Head of caudate nucleus (tissue), 42 donors: ENCODE measurements at places on chromosomes 13 and 19.
A peak's percentile ranks its signal among the peaks of the same experiment; 100 is the strongest.

DNA sequence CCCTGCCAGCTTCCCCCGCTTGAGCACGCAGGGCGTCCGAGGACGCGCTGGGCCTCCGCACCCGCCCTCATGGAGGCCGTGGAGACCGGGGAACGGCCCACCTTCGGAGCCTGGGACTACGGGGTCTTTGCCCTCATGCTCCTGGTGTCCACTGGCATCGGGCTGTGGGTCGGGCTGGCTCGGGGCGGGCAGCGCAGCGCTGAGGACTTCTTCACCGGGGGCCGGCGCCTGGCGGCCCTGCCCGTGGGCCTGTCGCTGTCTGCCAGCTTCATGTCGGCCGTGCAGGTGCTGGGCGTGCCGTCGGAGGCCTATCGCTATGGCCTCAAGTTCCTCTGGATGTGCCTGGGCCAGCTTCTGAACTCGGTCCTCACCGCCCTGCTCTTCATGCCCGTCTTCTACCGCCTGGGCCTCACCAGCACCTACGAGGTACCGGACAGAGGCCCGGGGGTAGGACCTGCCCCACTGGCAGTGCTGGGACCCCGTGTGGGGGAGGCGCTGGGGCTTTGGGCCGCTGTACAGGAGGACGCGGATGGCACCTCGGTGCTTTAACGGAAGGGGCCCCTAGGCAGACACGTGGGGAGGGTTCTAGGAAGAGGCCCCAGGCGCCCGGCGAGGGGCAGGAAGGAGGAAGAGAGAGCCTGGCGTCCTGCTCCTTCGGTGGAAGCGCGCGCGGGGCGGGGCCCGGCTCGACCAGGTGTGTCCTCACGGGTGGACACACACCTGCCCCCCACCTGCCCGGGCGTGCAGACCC is 681 bp downstream of the SLC5A5 start:
- DNase-seq = no peak

- no peak for DNase-seq
Measured at GRCh38 chr13:72186730-72187422, 319.9 kb upstream of the DACH1 start.

GRCh38 chr13:102793611-102794355 is 5.0 kb downstream of the POGLUT2 start:
- no peak for DNase-seq

- no peak for DNase-seq
Measured at GRCh38 chr19:489418-490196, 6.7 kb upstream of the MADCAM1 start.

GRCh38 chr19:41928221-41928683 is at the start of gene ERFL:
Gene ERFL, minus strand, starts transcription at chr19:41928449. Its CDS starts 15,530 bp downstream, at chr19:41912919.
- no peak for DNase-seq

DNA sequence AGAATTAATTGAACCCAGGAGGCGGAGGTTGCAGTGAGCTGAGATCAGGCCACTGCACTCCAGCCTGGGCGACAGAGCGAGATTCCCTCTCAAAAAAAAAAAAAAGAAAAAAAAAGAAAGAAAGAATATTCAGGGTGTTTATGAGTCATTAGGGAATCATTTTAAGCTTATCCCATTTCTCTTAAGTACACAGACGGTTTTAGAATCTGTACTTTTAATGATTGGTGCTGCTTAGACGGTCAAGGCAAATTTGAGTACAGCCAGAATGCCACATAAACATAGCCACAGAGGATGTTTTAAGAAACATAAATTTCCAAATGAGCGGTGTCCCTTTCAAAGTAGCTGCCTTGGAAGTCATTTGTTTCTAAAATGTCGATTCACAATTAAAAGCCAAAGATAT is 2.6 kb downstream of the SPRYD7 start:
- no peak for DNase-seq

DNA sequence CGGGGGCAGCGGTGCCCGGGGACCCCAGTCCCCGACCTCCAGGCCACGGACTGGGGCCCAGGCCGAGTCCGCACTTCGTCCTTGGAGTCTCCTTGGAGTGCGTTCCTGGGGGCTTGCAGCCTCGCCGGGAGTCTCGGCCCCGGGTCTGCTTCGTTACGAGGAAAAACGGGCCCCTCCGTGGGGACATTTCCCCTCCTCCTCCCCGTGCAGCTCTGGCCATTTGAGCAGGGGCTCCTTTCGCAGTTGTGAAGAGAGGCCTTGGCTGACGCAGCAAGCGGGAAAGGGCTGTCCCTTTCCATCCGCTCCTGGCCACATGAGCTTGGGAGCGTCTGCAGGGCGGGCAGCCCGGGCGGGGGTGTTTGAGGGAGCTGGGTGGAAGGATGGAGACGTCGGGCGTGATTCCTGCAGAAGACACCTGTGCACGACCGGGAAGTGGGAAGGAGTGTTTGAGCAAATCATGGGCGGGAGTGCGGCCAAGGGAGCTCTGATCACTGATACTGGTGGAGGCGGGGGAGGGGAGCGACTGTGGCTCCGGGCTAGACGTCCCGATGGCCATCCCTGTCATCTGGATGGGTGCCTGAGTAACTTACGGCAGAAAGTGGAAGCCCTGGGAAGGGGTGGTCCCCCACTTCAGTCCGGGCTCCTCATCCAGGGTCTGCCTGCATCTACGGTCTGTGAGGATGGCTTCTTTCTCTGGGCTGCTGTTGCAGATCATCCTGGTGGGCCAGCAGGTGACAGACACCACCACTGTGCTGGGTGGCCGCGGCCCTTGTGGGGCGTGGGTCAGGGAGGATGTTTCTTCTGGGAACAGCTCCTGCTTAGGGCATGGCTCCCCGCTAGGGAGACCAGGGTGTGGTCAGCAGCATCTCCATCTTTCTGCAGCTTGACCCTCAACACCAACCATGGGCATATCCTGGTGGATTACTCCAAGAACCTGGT is 736 bp downstream of the GPI start:
- DNase-seq = peak; percentile 70

- peak; percentile 61 for DNase-seq
Measured at GRCh38 chr19:6216996-6217751, 62.6 kb downstream of the MLLT1 start.

- DNase-seq = no peak
Measured at GRCh38 chr13:32976912-32977311, 39.3 kb upstream of the KL start.

- DNase-seq = no peak
Measured at GRCh38 chr13:43994999-43995859, 115.5 kb downstream of the LACC1 start.

- DNase-seq = no peak
Measured at GRCh38 chr19:42088471-42089190, 12.7 kb downstream of the ZNF574 start.

GRCh38 chr19:1923319-1923718 is 17.7 kb upstream of the CSNK1G2 start:
- no peak for DNase-seq

DNA sequence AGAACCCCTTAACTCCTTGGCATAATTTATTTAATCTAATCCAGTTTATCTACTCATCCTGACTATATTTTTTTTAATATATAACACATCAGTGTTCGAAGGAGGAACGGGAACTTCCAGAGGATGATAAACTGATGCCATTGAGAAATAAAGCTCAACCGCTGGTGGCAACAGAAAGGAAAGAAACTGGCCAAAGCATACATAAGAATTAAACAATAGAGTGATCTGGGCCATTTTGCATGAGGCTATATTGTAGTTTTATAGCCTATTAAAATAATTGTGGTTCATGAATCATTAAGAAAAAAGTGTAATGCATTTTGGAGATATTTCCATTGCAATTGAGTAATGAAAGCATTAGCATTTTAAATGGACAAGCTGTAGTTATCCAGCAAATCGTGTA is 94.2 kb downstream of the FRY start:
- no peak for DNase-seq

DNA sequence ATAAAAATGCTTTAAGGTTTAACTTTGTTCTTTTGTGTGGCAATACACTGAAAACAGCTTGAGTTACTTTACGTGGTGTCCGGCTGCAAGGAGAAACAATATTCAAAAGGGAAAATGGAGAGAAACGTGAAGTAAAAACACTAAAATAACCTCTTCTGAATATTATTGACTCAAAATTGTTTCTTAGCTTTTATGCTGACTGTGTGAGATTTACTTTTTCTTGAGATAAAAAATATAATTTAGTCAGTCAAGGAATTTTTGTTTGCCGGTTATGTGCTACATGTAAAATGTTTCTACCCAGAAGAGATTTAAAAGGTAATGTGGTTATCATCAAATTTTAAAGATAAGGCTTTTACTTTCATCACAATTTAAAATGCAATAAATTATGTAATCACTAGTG is 200.6 kb upstream of the GPC6 start:
- no peak for DNase-seq

- no peak for DNase-seq
Measured at GRCh38 chr13:32878163-32878562, 138.1 kb upstream of the KL start.

GRCh38 chr19:29872224-29872731 is 60.5 kb downstream of the CCNE1 start:
- peak; percentile 7 for DNase-seq

GRCh38 chr19:27652796-27653195 is 1560.2 kb downstream of the UQCRFS1 start:
- no peak for DNase-seq

DNA sequence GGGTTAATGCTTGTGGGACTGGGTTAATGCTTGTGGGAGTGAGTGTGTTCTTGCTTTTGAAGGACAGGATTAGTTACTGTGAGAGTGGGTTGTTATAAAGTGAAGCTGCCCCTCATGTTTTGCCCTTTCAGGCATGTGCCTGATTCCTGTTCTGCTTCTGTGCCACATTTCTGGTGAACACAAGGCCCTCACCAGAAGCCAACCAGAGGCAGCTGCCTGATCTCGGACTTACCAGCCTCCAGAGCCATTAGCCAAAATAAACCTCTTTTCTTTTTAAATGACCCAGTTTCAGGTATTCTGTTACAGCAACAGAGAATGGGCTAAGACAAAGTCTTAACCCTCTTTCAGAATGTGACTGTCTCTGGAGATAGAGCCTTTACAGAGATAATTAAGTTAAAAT is 113.3 kb upstream of the TMTC4 start:
- no peak for DNase-seq

- DNase-seq = no peak
Measured at GRCh38 chr19:313988-314815, 23.0 kb upstream of the PLPP2 start.

- no peak for DNase-seq
Measured at GRCh38 chr19:14632286-14632685, 42.4 kb downstream of the ADGRE3 start.

DNA sequence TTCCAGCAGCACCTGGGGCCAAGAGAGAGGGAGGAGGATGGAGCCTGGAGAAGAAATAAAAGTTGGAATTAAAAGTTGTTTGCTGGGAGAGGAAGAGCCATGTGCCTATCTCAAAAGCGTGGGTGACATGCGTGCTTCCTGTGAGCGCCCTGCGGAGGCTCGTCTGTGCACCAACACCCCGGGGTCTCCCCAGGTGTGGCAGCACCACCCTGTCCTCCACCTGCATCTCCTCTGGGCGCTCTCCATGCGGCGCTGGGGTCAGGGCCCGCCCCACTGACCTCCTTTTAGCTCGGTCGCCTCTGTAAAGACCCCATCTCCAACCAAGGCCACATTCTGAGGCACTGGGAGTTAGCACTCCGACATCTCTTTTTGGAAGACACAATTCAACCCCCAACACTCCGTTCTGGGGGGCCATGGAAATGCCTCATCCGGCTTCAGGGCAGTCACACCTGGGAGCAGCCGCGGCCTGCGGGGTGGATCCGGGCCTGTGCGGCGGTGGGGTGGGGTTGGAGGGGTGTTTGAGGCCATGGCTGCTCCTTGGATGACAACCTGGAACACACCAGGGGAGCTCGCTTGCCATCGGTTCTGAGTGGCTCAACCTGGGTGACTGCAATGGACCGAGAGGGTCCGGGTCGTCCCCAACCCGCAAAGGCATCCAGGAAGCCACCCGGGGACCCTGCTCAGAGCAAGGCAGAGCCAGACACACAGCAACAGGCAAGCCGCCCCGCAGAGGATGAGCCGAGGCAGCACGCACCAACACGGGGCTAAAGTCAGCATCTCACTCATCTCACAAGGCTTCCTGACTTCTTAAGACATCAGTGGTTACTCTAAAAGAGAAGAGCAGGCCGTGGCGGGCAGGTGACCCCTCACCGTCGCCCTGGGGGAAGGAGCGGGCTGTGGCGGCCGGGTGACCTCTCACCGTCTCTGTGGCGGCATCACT is 79.4 kb upstream of the MCF2L start:
- no peak for DNase-seq

DNA sequence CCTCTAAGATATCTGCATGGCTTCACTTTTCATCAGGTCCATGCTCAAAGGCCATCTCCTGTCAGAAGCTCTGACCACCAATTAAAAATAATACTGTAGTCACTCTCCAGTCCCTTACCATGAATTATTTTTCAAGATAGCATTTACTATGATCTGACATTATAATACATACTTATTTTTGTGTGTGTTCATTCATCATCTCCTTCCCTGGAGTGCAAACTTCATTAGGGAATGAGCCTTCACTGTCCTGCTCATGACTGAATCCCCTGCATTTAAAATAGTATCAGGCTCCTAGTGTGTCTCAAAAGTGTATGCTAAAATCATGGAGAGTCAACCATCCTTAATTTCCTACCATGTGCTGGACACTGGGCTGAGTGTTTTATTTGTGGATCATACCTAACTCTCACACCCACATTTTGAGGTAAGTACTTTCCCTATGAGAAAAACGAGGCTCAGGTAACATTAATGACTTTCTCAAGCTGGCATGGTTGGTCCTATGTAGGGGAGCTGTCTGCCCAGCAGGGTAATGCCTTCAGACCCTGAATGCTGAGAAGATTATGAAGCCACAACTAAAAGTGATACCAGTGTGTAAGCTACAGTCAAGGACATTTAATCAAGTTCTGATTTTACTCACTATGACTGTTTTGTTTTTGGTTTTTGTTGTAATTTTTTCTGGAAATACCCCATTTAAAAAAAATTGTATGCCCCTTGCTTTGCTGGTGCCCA is 16.3 kb downstream of the PLA2G4C start:
- no peak for DNase-seq

DNA sequence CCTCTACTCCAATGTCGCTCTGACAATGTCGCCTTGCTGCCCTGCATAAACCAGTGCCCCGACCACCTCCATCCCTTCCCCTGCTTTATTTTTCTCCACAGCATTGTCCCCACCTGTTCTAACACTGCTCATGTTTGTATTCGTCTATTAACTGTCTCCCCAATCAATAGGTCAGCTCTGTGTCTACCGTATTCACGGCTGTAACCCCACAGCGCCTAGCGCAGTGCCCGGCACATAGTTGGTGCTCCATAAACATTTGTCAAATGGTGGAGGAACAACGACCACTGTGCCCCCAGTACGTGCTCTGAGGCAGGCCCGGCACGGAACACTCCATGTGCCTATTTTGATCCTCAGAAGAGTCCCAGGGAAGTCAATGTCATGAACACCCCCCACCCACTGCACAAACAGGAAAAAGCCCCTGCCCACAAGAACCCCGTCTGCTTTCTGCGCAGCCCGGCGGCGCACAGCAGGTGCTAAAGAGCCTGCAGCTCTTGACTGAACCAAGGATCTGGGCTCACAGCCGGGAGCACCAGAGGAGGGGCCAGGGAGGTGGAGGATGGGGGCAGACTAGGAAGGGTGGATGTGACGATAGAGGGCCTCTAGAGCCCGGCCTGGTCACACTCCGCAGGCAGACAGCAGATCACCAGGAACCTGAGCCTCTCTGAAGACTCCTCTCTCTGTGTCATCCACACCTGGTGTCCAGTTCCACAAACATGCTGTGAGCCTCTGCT is 1.8 kb upstream of the CEACAM16 start:
- no peak for DNase-seq
